ENCODE measurements at places on chromosomes 6 and 20.

- DNase-seq = no peak
These were observed 3.4 kb downstream of the OXT start for GRCh38 chr20:3074812-3075211.

DNA sequence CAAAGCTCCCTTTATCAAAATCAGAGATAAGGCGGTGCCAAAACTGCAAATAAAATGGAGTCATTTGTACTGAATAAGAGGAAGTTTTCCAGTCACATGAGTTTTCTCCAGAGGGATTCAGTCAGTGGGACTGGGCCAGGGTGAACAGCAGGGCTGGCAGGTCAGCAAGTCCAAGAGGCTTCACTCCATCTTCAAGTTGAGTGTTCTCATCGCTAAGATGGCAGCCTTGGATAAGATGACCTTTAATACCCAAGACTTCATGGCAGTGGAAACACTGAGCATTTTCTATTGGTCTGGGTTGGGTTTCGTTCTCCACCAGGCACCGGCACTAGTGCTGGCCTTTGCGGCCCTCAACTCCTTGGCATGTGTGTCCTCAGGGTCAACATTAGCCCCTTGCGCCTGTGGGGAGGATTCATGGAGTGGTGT lies 29.3 kb upstream of the IGF2R start:
- DNase-seq = no peak

DNA sequence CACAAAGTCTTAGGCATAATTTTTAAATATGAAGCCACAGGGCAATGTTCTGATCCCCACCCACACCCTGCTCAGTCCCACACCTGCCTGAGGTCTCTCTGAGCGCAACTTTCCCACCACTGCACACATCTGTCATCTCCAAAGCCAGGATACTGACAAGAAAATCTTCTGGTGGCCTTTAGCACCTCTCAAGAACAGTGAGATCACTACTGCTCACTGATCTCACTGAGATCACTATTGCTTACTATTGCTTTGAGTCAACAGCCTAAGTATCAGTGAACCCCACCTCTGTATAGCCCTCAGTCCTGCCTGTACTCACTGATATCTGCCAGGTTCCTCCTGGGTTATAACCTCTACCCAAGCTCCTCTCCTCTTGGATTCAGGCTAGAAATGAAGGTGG lies 6.4 kb downstream of the TNFRSF21 start:
- no peak for DNase-seq

DNA sequence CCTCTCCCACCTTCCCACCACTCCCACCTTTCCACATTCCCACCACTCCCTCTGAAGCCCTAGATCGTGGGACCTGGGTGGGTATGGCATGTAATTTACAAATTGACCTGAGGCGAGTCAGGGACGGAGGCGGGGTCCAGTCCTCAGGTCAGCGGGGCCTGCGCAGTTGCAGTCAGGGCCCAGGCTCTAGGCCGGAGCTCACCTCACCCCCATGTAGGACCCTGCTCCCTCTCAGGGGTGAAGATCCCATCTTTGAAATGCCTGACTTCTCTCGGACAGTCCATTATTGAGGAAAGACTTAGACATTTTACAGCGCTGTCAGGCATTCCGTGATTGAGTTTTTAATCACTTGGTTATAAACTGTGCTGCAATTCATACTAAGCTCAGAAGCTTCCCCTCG lies 10.5 kb downstream of the THBS2 start:
- no peak for DNase-seq

DNA sequence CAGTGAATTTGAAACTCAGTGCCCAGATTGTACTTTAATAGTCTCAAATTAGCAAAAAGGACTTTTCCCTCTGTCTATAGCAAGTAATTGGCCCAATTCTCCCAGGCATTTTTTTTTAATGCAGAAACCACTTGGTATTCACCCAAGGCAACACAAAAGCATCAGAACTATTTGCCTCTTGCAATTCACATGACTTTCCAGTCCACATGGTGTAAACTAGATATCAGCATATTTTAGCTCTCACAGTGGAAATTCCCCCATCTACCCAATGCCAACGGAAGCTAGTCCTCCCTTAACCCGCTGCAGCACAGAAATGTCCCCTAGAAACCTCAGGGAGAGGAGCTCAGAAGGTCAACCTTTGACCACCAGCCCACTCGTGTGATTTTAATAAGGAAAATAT lies 103.4 kb upstream of the CDYL start:
- no peak for DNase-seq

- DNase-seq = no peak
These were observed 69.2 kb upstream of the SMIM29 start for GRCh38 chr6:34317882-34318498.

GRCh38 chr20:12211361-12211760 lies 293.7 kb downstream of the BTBD3 start:
- DNase-seq = no peak

- DNase-seq = no peak
These were observed at the start of gene GJA10 for GRCh38 chr6:89894169-89894568. Gene GJA10 (plus strand): TSS chr6:89894469. CDS start chr6:89894469, 0 bp downstream.

DNA sequence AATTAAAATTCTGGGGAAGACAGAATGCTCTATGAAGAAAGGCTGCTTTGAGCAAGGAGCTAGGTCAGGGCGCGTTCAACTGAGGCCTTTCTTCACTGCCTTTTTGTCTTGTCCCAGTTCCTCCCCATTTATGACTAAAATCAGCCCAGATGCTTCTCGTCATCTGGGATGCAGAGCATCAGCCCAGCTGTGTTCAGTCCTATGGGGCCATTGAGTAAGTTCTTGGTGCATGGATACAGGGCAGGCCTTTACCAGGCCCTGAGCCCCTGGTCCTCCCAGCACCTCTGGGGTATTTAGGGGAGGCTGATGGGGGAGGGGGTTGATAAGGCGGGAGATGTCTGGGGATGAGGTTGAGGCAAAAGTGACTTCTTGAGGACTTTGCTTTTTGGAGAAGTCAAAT lies 55.7 kb downstream of the PTPN1 start:
- DNase-seq = no peak

GRCh38 chr6:13407709-13408695 lies 79.4 kb downstream of the GFOD1 start:
- peak; percentile 73 for DNase-seq

GRCh38 chr6:112439010-112439409 lies 91.9 kb downstream of the RFPL4B start:
- no peak for DNase-seq

- no peak for DNase-seq
These were observed 39.5 kb downstream of the DCBLD1 start for GRCh38 chr6:117521791-117522502.

- no peak for DNase-seq
These were observed 79.9 kb downstream of the SLC22A3 start for GRCh38 chr6:160428069-160428430.
